ENCODE measurements at places on chromosomes 5 and 9.

- DNase-seq = no peak
Observed at GRCh38 chr5:124210111-124210910, 536.1 kb downstream of the ZNF608 start.

DNA sequence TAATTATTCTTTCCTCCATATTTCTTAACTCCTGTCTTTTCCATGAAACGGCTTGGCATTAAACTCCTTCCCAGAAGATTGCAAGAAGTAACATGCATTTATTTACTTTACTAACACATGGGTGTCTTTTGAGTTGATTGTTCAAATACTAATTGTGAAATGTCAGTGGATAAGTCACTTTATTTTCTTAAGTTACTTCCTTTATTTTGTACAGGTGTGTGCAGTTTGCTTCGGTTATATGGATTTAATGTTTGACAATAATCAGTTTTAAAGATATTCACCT is 761 bp upstream of the SHOC1 start:
- no peak for DNase-seq

GRCh38 chr9:97811533-97812246 is 41.3 kb upstream of the FOXE1 start:
- no peak for DNase-seq

DNA sequence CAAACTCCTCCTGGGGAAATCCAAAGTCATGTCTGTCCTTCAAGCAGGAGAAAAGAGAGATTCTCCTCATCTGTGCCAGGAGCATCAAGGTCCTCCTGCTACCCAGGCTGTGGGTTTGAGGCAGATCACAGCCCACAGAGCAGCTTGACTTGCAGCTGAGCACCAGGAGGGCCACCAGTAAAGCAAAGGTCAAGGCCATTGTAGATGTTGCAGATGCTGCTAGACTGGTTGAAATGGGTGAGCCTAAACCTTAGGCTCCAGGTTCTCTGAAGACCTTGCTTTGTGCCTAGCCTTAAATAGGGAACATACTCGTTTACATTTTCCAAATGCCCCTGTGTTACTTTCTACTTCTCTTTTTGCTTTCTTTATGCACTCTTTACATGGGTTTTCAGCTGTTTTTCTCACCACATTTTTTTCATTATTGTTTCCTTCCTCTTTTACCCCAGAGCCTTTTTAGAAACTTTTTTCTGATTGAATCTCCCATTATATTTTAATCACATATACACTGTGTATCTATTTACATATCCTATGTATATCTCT is at the start of gene IFNA2:
TSS of gene IFNA2 (minus strand) at position 268 of the 540 bp plus-strand sequence. CDS start at position 199, 69 bp downstream.
- DNase-seq = no peak

DNA sequence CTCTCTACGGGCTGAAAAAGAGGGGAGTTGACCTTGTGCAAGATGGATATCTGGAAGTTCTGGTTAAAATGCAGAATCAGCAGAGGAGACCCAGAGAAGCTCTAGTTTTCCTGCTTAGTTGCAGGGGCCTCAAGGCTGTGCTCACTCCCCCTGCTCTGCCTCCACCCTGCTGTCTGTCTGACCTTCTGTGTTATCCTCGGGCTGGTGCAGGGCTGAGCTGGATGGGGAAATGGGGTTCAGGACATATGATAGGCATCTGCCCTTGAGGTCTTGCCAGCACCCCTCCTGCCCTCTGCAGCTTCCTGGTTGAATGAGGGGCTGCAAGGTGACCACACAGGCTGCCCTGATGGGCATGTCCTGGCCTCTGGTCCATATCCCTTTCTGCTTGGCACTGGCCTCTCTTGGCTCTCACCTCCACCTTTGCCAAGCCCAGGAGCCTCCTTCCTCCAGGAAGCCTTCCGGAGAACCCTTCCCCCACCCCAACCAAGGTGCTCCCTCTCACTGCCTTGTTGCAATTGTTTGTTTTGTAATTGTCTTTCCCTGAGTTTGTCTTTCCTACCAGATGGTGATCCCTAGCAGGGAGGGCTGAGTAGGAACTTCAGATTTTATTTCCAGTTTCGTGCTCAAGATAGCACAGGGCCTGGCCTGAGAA is 1.3 kb downstream of the TMEM268 start:
- DNase-seq = no peak

GRCh38 chr9:128006332-128006996 is 25.7 kb upstream of the EEIG1 start:
- no peak for DNase-seq

DNA sequence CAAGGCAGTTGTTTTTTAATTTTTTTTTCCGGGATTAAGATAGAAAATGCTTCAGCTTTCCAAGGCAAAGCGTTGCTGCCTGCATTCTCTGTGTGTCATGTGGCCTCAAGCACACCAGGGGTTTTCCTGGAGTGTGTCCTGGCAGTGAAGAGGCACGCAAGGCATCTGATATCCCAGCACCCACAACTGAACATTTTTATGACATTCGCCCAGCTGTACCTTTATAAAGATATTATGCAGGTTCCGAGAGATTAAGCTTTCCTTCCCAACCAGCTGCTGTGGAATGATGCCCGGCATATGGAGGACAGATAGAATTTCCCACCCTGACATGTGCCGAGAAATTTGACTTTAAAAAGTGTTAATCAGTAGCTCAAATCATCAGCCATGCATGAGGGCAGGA is 205.6 kb downstream of the GADD45G start:
- no peak for DNase-seq

DNA sequence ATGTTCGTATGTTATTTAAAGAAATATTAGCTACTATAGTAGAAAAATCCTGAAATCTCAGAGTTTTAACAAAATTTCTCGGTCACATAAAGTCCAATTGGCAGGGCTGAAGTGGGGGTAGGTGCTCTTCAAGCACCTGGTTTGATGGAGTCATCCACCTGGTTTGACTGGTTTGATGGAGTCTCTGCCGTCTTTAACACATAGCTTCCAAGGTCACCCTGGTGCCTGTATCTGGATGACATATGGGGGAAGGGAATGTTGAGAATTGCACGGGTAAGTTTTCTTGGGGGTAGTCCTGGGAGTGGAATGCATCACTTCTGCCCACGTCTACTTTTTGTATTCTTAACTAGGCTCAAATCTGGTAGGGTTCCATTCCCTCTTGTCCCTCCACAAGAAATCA is 351.2 kb downstream of the SH3GL2 start:
- no peak for DNase-seq

GRCh38 chr9:123281659-123282350 is 13.4 kb upstream of the STRBP start:
- DNase-seq = no peak

GRCh38 chr5:151628112-151628823 is 37.1 kb upstream of the FAT2 start:
- no peak for DNase-seq

DNA sequence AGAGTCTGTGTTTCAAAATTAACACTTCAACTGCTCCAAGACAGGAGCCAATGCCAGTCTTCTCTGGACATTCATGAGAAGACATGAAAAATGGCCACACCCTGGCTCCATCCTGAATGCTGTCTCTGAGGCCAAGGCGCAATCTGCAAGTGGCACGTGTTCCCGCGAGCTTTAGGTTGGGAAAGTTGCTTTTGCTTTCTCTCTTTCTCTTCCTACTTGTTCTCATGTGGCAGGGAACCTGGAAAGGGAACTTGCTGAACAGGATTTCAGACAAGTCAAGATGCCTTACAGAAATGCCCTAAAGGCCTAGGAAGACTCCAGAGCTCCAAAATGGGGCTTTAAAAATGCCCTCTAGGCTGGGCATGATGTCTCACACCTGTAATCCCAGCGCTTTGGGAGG is 91.9 kb upstream of the OTULINL start:
- DNase-seq = no peak

GRCh38 chr5:123928401-123928800 is 416.4 kb downstream of the CSNK1G3 start:
- no peak for DNase-seq

- peak; percentile 37 for DNase-seq
Observed at GRCh38 chr5:117262572-117263131, 688.0 kb upstream of the SEMA6A start.

DNA sequence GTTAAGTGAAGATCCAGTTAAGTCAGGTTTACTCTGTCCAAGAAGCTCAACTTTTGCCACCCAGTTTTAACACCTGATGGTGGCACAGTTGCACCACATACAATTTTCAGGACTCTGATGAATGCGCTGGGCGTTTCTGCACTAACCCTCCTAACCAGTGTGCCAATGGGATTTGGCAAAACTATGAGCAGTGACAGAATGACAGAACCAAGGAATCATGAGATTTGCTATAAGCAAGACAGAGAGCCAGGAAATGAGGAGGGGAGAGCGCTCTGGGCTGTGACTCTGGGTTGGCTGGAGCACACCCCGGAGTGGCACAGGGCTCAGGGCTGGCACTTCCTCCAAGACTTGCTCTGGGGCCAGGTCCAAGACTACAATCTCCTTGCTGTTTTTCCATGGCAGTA is 84.1 kb downstream of the SH3PXD2B start:
- DNase-seq = no peak

DNA sequence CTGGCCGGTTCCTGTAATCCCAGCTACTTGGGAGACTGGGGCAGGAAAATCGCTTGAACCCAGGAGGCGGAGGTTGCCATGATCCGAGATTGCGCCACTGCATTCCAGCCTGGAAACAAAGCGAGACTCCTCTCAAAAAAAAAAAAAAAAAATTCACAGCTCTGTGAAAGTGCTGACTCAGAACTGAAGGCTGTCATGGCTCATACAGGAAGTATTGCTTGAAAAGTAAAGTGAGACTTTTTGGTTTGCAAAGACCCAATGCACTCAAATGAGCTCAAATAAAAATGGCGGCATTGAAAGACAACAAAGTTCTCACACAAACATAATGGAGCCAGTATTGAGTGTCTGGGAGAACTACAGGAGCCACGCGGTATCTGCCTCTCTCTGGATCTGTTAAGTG is 202.1 kb downstream of the FBXL7 start:
- DNase-seq = no peak

GRCh38 chr9:16446636-16447035 is 423.8 kb downstream of the BNC2 start:
- DNase-seq = no peak

DNA sequence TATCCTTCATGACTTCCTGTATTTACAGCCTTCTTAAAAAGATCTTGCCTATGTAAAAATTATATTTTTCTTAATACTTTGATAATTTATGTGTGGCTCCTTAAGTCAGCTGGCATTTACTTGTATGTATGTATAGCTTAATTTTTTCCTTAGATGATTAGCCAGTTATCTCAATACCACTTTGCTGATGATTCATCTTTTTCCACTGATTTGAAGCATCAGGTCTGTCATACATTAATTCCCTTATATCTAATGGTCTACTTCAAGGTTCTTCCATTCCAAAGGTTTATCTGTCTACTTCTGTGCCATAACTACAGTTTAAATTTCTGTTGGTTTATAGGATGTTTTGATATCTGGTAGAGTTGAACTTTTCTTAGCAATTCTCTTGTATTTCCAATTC is 44.9 kb upstream of the MTMR12 start:
- DNase-seq = no peak

- no peak for DNase-seq
Observed at GRCh38 chr9:20462410-20462809, 159.9 kb downstream of the MLLT3 start.

DNA sequence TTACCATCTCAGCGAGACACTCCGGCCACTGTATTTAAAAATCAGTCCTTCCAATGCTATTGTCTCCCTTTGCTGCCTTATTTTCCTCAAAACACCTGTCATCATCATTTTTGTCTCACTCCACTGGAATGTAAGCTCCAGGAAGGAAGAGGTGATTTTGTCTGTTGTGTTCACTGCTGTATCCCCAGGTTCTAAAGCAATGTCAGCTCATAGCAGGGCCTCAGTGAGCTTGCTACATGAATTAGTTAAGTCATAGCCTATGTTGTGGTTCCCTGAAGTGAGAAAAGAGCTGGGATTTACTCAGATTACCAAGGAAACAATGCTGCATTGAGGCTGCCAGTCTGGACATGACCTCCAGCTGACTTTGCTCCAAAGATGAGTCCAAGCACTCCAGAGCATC is 137.6 kb upstream of the RASEF start:
- no peak for DNase-seq

DNA sequence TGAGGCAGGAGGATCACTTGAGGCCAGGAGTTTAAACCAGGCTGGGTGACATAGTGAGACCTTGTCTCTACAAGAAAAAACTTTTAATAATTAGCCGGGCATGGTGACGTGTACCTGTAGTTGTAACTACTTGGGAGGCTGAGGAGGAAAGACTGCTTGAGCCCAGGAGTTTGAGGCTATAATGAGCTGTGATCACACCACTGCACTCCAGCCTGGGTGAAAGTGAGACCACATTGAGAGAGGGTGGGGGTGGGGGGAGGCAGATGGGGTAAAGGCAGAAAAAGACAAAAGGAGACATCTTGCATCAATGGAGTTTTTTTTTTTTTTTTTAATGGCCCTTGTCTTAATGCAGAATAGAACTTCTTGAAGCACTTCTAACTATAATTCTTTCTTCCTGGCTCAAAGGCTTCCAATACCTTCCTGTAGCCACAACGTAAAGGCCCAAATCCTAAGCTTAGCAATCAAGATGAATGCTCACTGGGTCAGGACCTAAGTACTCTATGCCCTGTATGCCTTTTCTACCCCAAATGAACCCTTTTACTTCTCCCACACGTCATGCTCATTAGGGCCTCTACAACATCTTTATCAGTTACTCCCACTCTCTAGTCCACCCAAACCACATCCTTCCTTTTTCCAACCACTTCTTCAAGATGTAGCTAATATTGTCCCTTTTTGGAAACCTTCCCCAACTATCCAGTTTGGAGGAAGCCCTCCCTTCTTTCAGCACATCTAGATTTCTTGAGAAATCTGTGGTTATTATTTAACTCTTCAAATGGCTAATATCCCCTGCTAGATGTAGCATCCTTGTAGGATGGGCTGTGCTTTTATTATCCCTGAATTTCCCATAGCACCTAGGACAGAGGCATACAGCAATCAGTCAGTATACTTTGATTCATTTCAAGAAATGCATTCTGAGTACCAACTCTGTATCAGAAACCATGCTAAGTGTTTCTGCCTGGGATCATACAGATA is 40.8 kb downstream of the CSF2 start:
- DNase-seq = no peak

- no peak for DNase-seq
Observed at GRCh38 chr9:132341177-132341840, 13.5 kb downstream of the SETX start.

- DNase-seq = no peak
Observed at GRCh38 chr9:127194881-127195713, 69.5 kb upstream of the GARNL3 start.

DNA sequence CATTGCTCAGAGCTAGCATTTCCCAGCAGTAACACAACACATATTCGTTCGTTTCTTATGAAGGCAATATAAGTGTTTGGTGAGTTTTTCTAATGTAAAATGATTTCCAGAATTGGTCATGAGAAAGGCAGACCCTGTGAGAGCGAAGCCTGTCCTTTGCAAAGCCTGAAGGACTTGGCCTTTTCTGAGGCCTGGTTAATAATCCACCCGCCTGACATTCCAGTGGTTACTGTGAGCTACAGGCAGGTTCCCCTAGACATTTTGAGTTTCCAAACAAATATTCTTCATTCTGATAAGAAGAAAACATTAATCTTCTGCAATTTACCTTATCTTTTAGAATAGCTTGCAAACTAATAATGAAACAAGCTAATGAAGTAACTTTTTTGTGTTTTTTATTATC is 38.0 kb downstream of the ADAMTS16 start:
- no peak for DNase-seq

DNA sequence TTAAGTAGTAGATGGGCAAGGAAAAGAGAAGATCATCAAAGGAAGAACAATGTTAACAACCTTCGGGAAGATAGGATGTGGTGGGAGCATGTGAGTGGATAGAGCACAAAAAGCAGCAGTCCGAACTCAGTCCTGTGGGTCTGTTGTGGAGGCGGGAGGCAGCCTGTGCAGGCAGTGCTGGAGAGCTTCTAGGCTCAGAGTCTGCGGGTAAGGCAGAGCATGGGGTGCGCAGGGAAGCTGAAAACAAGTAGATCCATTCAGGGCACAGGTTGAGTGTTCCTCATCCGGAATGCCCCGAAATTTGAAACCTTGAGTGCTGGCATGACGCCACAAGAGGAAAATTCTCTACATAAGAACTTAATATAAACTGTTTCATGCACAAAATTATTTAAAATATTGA is 84.9 kb downstream of the PPIC start:
- DNase-seq = no peak
